Activated CD4-positive, alpha-beta T cell treated with anti-CD3 and anti-CD28 coated beads, Interleukin-2, amount 10 ng/mL, durations not matched to agents 7 days and 5 days (primary cell): ENCODE measurements at places on chromosomes 13 and 19. TPM values are rescaled to one million over a fixed set of nuclear protein-coding genes. Genes with fewer than 3 reads are reported as not detected.

DNA sequence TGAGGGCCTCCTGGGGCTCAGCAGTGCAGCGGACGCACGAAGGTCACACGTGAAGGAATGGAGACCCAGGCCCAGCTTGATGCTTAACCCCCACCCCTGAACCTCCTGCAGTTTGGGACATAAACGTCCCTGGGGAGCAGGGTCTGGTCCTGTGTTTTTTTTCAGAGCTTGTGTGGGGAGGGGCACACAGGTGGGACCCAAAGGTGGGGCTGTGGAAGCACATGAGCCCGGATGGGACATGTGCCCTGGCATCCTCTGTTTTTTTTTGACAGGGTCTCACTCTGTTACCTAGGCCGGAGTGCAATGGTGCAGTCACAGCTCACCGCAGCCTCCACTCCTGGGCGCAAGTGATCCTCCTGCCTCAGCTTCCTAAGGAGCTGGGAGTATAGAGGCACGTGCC, 20.5 kb downstream of the UBXN6 start:
- DNase-seq = no peak

DNA sequence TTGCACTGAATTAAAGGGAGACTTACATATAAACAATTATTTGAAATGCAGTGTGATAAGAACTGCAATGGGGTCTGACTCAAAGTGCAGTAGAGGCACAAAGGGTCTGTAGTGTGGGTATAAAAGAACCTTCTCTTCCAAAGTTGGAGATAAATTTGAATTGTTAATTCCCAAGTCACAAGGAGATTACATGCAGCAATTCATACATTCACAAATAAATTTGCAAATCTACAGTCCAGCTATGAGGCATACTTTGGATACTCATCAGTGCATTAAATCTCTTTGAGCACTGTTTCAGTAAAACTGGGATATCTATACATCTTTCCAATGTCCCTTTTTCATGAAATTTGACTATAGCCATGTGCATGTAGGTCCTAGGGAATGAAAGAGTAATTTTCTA, 799.4 kb downstream of the PCDH9 start:
- no peak for DNase-seq

GRCh38 chr19:7196763-7197118, 97.5 kb downstream of the INSR start:
- DNase-seq = no peak

Gene KLF16
- total RNA-seq = 24.0 TPM

Gene TUBB4A
- total RNA-seq = 1.2 TPM

Gene GPR183
- total RNA-seq = 45.1 TPM

Gene APLP1
- 0.79 TPM for total RNA-seq
